Spleen (tissue), 13 donors: ENCODE measurements at places on chromosomes 2 and 18.
A peak's percentile ranks its signal among the peaks of the same experiment; 100 is the strongest.

GRCh38 chr2:242017086-242017485, 147.6 kb downstream of the RTP5 start:
- DNase-seq = peak; percentile 34

- peak; percentile 92 for DNase-seq
These were observed 111.7 kb downstream of the ANKRD44 start for GRCh38 chr2:197198890-197199289.

DNA sequence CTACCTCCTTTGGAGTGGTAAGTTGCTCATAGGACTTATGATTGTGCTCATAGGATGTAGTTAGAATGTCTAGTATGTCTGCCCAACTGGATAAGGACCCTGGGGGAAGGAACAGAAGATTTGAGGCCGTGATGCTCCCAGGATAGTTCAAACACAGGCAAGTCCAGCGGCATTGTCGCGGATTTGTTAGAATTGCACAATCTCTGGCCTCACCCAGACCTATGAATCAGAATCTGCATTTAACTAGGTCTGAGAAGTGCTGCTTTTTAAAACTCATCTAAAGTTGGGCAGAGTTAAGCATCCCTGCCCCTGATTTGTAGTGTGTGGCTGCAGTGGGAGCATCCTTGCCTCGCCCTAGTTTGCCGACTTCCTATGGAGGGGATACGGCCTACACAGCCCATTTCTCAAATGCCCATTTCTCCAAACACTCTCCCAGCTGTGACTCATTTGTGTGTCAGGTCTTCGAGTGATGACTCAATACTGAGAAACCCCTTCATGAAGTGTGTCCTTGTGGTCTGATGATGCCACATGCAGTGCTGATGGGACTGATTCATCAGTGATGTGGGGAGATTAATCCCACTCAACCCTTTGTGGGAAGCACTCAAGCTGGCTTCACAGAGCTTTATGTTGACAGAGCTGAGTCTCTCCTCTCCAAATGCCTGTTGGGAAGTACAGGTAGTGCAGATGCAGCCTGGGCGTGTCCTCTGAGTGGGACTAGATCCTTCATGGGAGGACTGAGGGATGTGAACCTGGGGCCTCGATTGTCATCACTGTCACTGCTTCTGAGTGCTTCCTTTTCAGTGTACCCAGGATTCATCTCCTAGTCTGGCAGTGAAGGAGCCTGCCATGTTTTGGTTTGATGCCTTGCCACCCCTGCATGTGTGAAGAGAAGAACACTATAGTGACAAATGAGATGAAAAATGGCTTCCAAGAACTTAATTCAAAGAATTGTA, 18.7 kb downstream of the SMIM21 start:
- DNase-seq = no peak

DNA sequence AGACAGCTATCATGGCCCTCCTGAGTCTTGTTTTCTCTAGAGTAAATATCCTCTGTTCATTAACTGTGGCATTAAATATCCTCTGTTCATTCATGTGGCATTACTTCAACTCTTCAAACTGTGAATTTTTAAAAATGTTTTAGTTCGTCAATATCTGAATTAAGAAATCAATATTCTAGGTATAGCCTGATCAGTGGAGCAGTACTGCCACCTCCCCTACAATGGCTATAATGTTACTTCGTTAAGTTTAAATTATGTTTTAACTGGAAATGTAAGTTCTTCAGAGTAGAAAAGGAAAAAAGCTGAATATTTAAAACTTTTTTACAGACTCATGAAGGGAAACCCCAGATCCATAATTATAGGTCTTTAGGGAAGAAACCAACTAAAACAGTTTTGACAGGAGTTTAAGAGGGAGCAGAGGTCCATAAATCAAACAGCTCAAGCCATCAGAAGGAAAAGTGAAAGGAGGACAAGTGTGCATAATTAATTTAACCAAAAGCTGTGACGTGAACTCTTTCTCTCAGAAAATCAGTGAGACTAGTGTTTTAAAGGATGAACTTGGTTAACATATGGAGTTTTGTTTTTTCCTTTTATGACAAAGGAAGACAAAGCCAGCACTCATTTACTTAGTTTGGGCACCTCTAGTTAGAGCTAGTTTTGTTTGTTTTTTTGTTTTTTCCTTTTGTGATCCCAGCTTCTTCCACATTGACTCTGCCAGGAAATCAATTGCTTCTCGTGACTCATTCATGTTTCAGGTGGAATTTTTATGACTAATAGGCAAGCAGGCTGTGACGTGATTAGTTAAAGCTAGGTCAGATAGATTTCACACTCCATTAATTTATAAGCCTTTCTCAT, 44.9 kb downstream of the RBBP8 start:
- DNase-seq = no peak

DNA sequence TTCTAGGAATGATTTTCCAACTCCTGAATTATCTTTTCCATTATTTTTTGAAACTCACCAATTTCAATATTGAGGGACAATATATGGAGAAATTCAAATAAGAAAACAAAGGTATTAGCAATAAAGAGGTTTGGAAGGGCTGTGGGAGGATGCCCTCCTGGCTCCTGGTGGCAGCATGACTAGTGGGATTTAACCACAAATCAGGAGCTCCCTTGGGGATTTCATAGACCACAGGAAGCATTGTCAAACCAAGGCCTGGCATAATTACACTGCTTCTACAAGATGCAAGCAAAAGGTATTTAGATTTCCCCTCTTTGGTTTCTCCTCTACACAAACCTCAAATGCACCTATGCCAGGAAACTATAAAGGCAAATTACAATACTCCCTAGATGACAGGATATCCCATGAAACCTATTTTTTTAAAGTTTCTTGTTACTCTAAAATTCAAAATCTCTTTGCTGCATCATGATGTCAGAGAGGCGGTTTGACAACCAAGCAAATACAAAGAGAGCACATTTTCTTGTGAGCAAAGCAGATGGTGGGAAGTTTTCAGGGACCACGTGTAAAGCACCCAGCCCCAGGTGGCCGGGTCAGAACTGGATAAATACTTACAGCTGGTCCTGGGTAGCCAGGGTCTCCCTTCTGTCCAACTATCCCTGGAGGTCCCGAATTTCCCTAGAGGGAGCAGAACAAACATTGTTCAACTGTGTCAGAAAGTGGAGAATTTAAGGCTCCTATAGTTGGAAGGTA, 67.9 kb downstream of the COL6A3 start:
- DNase-seq = no peak

DNA sequence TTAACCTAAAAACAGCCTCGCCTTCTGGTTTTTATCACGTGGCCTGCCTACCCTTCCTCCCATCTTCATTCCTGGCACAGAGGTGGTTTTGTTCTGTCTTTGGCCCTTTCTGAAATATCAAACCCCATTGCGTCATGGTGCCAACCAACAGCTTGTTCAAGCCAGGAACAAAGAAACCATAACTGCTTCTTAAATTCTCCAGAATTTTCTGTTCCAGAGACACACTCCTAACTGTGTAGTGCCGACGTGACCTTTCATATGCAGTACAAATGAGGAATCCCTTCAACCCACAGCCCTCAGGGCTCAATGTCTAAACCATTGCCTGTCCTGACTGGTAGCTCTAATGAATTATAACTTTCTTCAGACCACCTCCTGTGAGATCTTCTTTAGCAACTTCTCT, 82.2 kb upstream of the TNP1 start:
- no peak for DNase-seq

DNA sequence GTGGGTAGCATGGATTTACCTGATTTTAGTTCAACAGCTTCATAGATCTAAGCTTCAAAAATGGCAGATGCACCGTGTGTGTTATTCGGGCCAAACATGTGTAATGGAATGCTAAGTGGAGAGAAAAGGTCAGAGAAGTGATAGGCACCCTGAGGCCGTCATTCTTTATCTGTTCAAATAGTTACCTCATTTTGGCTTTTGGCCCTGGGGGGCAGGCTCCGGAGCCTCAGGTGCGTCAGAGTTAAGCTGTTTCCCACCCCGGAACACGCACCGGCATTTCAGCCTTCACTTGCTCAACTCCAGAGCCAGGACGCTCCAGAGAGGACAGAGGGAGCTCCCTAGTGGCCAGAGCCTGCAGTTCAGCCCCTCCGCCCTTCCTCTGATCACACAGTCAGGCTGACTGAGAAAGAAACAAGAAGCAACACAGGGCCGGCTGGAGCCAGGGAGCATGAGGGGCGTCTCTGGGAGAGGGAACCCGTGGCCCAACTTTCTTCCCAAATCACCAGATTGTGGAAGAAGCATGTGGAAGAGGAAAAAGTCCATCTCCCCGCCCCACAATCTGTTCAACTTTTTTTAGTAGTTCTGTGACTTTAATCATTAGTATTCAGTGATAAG, 135.2 kb upstream of the EPC2 start:
- DNase-seq = peak; percentile 94

DNA sequence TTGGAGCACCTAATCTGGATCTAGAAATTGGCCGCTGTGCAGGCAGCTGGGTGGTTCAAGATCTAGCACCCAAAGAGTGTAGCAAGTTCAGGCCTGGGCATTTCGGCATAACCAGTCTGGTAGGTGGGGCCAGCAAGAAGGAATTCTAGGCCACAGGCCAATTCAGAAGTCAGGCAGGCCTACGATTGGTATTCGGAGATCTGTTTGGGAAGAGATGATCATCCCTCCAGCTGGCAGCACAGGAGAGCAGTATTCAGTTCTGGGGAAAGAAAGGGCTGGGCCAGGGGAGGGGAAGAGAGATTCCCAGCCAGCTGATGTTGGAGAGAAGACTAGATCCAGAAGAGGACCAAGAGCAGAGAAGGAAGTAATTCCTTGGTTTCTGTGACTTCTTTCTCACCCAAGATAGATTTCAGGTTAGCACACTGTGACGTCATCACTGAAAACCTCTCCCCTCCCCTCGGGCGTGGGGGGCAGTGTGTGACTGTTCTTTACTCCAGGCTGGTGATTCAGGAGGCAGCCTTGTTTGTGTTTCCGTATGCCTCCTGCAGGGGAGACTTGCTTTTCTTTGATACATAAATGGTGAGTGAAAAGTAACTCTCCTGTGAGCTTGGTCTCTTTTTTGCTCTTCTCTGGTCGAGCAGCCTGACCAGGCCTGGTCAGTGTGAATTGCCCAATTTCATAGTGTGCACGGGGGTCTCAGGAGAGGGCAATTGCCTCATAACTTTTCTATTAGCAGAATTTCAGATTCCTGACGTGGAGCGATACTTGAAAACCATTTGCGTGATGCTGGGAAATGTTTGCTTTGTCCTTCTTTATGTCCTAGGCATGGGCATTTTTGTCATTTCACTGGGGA, 61.1 kb downstream of the MEIS1 start:
- no peak for DNase-seq

- no peak for DNase-seq
These were observed 356.2 kb downstream of the CBLN2 start for GRCh38 chr18:72187956-72188355.

GRCh38 chr2:60881047-60881932, at the start of gene REL:
TSS of gene REL (plus strand) at chr2:60881574. CDS start at chr2:60881841, 267 bp downstream.
- DNase-seq = peak; percentile 99

- no peak for DNase-seq
These were observed 188.6 kb upstream of the SH3BP4 start for GRCh38 chr2:234763002-234763873.

DNA sequence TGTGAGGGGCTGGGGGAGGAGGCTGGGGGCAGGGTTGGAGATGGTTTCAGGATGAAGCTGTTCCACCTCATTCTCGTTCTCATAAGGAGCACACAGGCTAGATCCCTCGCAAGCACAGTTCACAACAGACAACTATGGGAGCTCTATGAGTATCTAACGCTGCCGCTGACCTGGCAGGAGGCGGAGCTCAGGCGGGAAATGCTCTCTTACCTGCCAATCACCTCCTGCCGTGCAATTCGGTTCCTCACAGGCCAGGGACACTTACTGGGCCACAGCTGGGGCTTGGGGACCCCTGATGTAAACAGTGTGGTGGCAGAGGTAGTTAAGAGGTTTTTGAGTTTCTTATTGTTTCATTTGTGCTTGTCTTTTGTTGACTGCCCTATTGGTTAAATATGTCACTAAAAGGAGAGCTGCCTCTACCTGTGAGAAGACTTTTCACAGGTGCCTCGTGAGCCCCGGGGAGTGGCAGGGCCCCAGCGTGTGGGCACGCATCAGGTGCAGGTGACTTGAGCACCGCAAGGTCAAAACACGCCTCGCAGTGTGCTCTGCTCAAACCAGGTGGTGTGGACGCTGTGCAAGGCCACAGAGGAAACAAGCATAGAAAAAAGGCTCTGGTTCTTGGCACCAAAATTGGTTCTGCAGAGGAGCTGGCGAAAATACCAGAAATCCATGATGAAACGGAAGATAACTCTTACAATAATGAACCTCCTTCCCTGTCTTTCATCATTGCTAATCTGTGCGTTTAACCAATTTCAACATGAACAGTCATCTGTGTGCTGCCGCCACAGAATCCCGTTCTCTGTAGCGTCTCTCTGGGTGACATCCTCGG, 10.2 kb downstream of the MLPH start:
- DNase-seq = no peak

GRCh38 chr2:208315081-208315788, 49.2 kb downstream of the PIKFYVE start:
- DNase-seq = no peak

DNA sequence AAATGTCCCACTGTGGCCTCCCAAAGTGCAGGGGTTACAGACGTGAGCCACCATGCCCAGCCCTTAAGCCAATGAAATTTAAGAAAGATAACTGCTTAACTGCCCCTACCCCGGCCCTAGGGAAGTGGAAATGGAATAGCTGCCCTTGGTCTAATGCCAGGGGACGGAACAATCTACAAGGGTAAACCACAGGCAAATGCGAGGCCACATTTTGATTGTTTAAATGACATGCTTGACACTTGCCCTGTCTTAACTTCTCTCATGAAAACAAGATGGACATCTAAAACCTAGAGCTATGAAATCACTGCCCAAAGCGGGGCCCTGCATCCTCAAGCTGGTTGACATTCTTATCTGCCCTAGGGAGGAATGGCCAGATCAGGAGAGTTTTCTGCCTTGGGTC, 5.5 kb upstream of the ITSN2 start:
- DNase-seq = no peak

DNA sequence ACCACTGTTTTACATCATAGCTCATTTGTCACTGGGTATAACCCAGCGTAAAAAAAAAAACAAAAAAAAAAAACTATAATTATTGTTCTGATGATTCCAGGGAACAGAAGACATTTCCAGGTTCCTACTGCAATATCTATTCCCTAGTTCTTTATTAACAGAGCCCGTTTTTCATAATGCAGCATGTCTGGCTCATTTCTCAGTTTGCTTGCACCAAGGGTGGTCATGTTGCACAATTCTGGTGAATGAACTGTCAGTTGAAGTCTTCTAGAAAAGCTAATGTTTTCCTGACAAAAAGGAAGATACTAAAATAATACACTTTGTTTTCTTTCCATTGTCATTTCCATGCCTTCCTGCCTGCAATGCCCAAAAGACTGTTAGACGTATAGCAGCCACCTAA, 180.1 kb downstream of the RDH14 start:
- DNase-seq = no peak

DNA sequence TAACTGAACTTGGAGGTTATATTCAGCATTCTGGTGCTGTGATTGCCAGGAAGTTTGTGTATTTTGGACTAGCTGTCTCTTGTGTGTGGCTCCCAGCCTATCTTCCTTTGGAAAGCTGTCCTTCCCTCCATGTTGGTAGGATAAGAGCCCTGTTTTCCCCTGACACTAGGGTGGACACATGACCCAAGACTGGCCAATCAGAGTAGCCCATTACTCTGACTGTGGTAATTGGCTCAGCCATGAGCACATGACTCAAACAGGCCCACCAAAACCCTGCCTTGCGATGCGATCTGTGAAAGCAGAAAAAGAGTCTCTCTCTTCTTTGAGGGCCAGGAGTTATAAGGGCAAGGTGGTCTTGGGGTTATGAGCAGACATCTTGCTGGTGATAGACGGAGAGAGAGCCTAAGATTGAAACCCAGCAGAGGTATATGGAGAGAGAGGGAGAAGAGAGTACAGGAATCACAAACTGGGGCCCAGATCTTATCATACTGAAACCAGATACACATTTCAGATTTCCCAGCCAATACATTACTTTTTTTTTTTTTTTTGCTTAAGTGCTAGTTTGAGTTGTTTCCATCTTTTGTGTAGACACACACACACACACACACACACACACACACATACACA, 45.3 kb upstream of the SERPINE2 start:
- no peak for DNase-seq
